ENCODE measurements at places on chromosomes 11 and 22.

DNA sequence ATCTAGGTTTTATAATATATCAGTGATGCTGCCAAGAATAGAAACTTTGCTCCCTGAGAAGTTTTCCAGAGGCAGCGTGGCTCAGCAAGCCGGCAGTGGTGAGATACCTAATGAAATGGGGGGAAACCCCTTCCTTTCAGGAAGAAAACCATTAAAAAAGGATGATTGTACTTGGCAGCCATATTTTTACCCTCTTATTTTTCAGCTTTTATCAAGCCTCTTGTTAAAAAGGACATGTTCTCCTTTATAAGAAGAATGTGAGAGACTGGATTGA, 9.0 kb upstream of the ME3 start:
- H3K4me1 ChIP-seq: no peaks in the 10 kb centered on the region
- H3K27ac ChIP-seq: no peak overlapping the region
- H3K4me3 ChIP-seq: no peak overlapping the region
- no peaks in the 10 kb centered on the region for H3K36me3 ChIP-seq
- H3K27me3 ChIP-seq: no peaks in the 10 kb centered on the region

- no peak for DNase-seq
- H3K36me3 ChIP-seq: peaks cover 38% of the 10 kb centered on the region
- no peak overlapping the region for H3K4me3 ChIP-seq
- H3K4me1 ChIP-seq: no peaks in the 10 kb centered on the region
- peak overlapping the region; percentile 61 for H3K27ac ChIP-seq
These were observed 62.2 kb downstream of the ARFGAP3 start for GRCh38 chr22:42794551-42795510.

DNA sequence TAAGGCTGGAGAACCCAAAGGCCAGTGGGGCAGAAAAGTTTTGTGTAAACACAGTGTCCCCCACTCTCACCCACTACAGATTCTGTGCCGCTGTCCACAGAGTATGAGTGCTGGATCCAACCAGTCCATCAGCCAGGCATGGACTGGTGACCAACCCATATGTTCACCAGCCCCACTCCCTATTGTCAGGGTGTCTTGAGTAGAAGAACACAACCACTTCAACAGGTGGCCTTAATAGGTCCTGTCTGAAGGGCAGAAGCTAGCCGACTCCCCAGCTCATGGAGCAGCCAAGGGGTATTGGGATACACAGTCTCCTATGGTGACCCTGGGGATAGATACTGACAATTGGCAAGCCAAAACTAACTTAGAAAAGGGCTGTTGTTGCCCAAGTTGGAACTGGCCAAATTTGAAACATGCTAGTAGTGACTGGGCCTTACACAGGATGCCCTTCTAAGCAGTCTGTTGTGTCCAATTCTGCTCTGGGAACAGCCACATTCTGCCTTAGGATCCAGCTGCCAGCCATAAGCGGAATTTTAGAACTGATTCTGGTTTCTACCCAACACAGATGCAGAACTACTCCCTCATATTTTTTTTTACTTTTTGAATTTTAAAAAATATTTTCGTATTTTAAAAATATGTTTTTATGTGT, 19.8 kb upstream of the PGM2L1 start:
- peak overlapping the region; percentile 80 for H3K27ac ChIP-seq
- peak; percentile 37 for DNase-seq

DNA sequence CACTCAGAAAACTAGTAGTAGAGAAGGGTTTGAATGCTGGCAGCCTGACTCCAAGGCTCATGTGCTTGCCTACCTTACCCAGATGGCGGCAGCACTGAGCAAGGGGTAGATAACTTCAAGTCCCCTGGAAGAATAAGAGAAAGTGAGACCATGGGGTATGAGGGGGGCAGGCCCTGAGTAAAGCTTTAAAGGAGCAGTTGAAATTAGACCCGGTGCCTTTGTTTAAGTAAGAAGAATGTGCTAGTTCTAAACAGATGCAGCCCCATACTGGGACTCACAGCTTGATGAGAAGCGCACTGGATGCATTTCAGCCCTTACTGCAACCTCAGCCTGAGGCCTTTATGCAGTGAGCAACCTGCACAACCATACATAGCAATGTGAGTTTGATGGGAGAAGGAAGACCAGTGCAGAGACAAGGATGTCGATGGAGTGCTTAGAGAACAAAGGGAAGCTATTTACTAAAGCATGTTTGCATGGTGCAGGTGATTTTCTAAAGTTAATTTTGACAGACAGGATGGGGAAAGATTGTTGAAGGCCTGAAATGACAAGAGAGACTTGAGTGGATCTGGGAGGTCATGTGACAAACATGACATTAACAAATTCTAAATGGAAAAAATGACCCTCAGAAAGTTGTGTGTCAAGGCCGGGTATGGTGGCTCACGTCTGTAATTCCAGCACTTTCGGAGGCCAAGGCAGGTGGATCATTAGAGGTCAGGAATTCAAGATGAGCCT, 27.1 kb upstream of the TMA7B start:
- H3K27me3 ChIP-seq: no peaks in the 10 kb centered on the region
- peak overlapping the region; percentile 92 for H3K27ac ChIP-seq
- H3K4me3 ChIP-seq: peak overlapping the region; percentile 70
- peaks cover 55% of the 10 kb centered on the region for H3K4me1 ChIP-seq
- peaks cover 2% of the 10 kb centered on the region for H3K36me3 ChIP-seq

- peaks cover 26% of the 10 kb centered on the region for H3K4me1 ChIP-seq
- no peak overlapping the region for H3K4me3 ChIP-seq
- DNase-seq: no peak
- peaks cover 45% of the 10 kb centered on the region for H3K36me3 ChIP-seq
- H3K27me3 ChIP-seq: no peaks in the 10 kb centered on the region
These were observed 51.2 kb downstream of the MRTFA start for GRCh38 chr22:40585310-40585751.

GRCh38 chr11:95426823-95427462, 195.9 kb upstream of the SESN3 start:
- H3K4me3 ChIP-seq: no peak overlapping the region
- peaks cover 6% of the 10 kb centered on the region for H3K27me3 ChIP-seq
- no peaks in the 10 kb centered on the region for H3K36me3 ChIP-seq
- no peaks in the 10 kb centered on the region for H3K4me1 ChIP-seq

DNA sequence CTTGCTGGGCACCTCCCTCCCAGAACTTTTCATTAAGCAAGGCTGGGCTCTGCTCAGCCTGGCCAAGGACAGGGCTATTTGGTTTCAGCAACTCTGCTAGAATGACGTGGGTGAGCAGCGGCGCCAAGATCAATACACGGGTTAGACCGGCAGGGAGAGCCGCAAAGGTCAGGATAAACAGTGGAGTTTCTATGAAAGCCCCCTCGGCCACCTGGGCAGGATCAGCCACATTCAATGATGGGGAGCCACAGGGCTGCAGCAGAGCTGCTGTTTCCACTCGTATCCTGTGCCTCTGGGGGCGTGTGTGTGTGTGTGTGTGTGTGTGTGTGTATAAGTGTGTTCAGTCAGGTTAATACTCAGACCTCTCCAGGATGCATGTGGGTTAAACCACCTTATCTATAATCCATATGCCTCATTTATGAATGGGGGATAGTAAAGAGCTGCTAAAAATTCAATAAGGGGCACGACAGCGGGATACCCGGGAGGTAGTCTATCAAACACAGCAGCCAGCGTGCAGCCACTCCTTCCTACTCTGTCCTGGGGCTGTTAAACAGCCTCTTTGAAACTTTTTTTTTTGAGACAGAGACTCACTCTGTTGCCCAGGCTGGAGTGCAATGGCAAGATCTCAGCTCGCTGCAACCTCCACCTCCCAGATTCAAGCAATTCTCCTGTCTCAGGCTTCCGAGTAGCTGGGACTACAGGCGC, 34.8 kb downstream of the MYH9 start:
- no peak for DNase-seq
- no peaks in the 10 kb centered on the region for H3K27me3 ChIP-seq
- H3K4me1 ChIP-seq: peaks cover 93% of the 10 kb centered on the region
- peak overlapping the region; percentile 95 for H3K27ac ChIP-seq

DNA sequence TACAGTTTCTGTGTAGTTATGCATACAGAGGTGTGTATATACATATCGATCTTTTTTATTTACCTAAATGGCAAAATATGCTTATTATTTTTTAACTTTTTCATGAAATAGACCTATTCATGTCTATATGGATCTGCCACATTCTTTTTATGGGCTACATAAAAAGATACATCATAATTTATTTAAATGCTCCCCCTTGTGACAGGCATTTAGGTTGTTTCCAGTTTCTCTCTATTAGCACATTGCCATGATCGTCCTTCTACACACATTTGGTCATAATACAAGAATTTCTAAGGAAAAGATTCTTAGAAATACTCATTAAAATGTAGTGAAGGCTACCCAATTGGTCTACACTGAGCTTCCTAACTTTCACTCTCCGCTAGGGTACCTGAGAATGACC, 1067.4 kb downstream of the OPCML start:
- no peak overlapping the region for H3K4me3 ChIP-seq
- no peaks in the 10 kb centered on the region for H3K27me3 ChIP-seq
- no peaks in the 10 kb centered on the region for H3K4me1 ChIP-seq
- no peak for DNase-seq
- no peaks in the 10 kb centered on the region for H3K36me3 ChIP-seq

GRCh38 chr11:48031602-48032001, 51.2 kb downstream of the PTPRJ start:
- H3K4me3 ChIP-seq: no peak overlapping the region
- peaks cover 77% of the 10 kb centered on the region for H3K4me1 ChIP-seq
- peak overlapping the region; percentile 35 for H3K27ac ChIP-seq
- H3K27me3 ChIP-seq: no peaks in the 10 kb centered on the region
- peaks cover 25% of the 10 kb centered on the region for H3K36me3 ChIP-seq

- no peak overlapping the region for H3K27ac ChIP-seq
- no peaks in the 10 kb centered on the region for H3K27me3 ChIP-seq
- H3K36me3 ChIP-seq: no peaks in the 10 kb centered on the region
- no peaks in the 10 kb centered on the region for H3K4me1 ChIP-seq
These were observed 803.2 kb upstream of the CCDC90B start for GRCh38 chr11:84089072-84090057.

- H3K4me1 ChIP-seq: peaks cover 29% of the 10 kb centered on the region
- no peaks in the 10 kb centered on the region for H3K36me3 ChIP-seq
- H3K27me3 ChIP-seq: no peaks in the 10 kb centered on the region
- no peak overlapping the region for H3K27ac ChIP-seq
- no peak overlapping the region for H3K4me3 ChIP-seq
- no peak for DNase-seq
These were observed 99.3 kb downstream of the CWC15 start for GRCh38 chr11:94873916-94874540.

GRCh38 chr11:123062158-123062891, 389 bp upstream of the HSPA8 start:
- peak overlapping the region; percentile 100 for H3K4me3 ChIP-seq
- peak; percentile 100 for DNase-seq
- peaks cover 47% of the 10 kb centered on the region for H3K4me1 ChIP-seq
- peaks cover 71% of the 10 kb centered on the region for H3K36me3 ChIP-seq
- peaks cover 2% of the 10 kb centered on the region for H3K27me3 ChIP-seq
- H3K27ac ChIP-seq: peak overlapping the region; percentile 100

- H3K4me3 ChIP-seq: no peak overlapping the region
- no peak for DNase-seq
- no peak overlapping the region for H3K27ac ChIP-seq
- no peaks in the 10 kb centered on the region for H3K4me1 ChIP-seq
- H3K36me3 ChIP-seq: no peaks in the 10 kb centered on the region
- H3K27me3 ChIP-seq: peaks cover 6% of the 10 kb centered on the region
These were observed 51.6 kb downstream of the SHANK2 start for GRCh38 chr11:71200761-71201160.

DNA sequence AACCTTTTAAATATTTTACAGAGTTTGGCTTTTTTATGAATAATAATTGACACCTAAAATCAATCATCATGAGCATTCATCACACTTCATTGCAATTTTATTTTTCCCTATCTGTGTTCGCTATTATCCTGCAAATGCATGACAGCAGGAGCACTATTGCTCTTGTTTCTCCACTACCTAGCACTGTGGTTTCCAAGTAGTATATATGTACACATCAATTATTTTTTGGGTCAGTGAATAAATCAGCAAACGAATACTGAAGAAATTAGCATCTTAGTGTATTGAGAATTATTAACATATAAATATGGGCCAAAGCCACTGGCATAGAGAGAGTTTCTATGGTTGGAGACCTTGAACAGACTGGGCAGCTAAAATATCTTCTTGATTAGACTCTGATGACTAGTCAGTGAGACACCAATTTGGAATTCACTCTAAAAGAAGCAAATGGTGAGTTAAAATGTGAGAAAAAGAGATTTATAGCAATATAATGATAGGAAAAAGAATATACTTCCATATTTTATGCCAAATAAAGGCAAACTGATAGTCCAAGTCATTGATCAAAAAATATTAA, 731.1 kb upstream of the LUZP2 start:
- H3K4me3 ChIP-seq: no peak overlapping the region
- no peak overlapping the region for H3K27ac ChIP-seq
- H3K4me1 ChIP-seq: no peaks in the 10 kb centered on the region
- DNase-seq: no peak

- H3K4me1 ChIP-seq: peaks cover 4% of the 10 kb centered on the region
- H3K27ac ChIP-seq: no peak overlapping the region
These were observed 42.6 kb downstream of the ACER3 start for GRCh38 chr11:76903325-76903724.

DNA sequence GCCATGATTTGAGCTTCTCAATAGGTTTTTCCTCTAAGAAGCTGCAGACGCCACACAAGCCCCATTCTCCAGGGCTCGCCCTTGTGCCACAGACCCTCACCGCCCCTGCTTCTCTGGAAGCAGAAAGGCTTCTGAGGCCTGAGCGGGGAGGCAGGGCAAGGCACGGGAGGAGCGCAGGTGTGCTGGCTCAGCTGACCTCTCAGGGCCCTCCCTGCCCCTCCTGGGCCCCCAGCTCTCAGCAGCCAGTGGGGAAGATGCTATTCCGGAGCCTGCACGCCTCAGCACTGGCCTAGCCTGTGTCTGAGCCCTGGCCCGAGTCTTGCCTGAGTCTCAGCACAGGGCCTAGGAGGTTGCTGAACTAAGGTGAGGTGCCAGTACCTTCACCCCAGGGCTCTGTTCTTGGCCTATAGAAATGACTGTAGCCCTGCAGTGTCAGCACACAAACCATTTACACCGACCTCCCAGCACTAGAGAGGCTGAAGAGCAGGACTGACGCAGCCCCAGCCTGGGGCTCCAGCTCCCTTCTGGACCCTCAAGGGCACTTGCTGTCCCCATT, 47.1 kb upstream of the LMO1 start:
- H3K36me3 ChIP-seq: no peaks in the 10 kb centered on the region
- no peak overlapping the region for H3K4me3 ChIP-seq
- H3K27me3 ChIP-seq: no peaks in the 10 kb centered on the region
- DNase-seq: no peak
- H3K4me1 ChIP-seq: no peaks in the 10 kb centered on the region
- no peak overlapping the region for H3K27ac ChIP-seq

GRCh38 chr11:133078591-133079404, 453.5 kb downstream of the OPCML start:
- no peaks in the 10 kb centered on the region for H3K36me3 ChIP-seq
- H3K4me3 ChIP-seq: no peak overlapping the region
- H3K4me1 ChIP-seq: no peaks in the 10 kb centered on the region

DNA sequence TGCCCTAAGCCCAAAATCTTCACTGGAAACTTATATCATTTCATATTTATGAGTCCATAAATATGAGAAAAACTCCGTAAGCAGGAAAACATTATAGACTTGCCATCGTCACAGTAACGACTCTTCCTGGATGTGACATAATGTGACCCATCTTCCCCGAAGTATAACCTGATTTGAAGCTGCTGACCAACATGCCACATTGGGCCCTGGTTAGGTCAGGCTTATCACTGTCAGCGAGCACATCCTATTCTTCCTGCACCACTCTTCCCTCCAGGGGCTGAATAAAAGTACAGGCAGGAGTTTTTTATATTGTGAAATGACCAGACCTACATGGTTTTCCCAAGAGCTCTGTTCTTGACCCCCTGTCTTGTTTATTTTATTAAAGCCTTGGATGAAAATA, 12.1 kb upstream of the BLID start:
- no peaks in the 10 kb centered on the region for H3K27me3 ChIP-seq
- H3K27ac ChIP-seq: no peak overlapping the region
- H3K4me1 ChIP-seq: no peaks in the 10 kb centered on the region
- DNase-seq: no peak
- no peak overlapping the region for H3K4me3 ChIP-seq

All from activated T-cell treated with anti-CD3 and anti-CD28 coated beads, Interleukin-2, amount 50 U/mL, for 24 hours (primary cell).